Left ventricle myocardium superior (tissue), 1 donor: ENCODE measurements at places on chromosomes 6 and 20. TPM values are rescaled to one million over a fixed set of nuclear protein-coding genes. Genes with fewer than 3 reads are reported as not detected.

- no peak for DNase-seq
Observed at GRCh38 chr6:72175916-72176315, 289.6 kb downstream of the RIMS1 start.

DNA sequence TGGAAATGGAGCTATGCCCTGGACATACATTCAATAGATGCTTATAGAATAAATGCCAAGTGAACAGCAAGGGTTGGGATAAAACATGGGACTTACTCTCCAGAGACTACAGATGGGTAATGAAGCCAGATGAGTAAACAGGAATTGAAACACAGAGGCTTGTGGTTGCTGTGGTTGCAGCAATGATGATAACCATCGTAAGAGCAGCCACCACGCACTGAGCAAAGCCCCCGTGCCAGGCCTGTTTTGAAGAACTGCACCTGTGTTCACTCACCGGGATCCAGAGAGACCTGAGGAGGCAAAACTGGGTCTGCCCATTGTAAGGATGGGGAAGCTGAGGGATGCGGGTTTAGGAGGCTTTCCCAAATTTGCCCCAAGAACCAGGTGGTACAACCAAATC is 431.1 kb upstream of the CDH4 start:
- no peak for DNase-seq

The HSPA1A gene
- 341 TPM for total RNA-seq

DNA sequence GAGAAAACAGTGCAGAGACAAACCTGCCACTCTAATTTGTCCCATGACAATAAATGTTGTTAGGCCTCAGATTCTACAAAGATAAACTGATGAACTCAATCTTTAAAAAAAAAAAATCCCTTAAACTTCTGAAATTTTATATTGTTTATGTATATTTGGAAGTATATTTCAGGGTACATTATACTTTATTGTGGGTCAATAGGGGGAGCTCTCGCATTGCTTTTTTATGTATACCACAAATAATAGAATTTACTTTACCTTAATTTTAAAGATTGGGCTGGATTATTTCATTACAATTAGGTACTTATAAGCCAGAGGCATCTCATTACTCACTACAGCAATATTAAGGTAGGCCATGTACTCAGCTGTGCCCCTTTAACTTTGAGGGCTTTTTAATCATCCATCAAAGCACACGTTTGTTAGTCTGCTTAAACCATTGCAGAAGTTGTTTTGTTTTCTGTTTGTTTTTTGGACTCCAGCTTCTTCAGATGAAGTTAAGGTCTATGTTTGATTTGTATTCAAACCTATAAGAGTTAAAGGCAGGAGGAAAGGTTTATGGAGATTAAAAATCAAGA is 56.3 kb upstream of the EYA4 start:
- no peak for DNase-seq

GRCh38 chr6:92545861-92546260 is 873.5 kb downstream of the EPHA7 start:
- DNase-seq, result no peak

- no peak for DNase-seq
Observed at GRCh38 chr20:60869087-60869486, 383.0 kb upstream of the CDH4 start.

GRCh38 chr6:100105138-100105537 is 111.1 kb upstream of the MCHR2 start:
- DNase-seq, result no peak

GRCh38 chr20:10465135-10465534 is 30.0 kb downstream of the SLX4IP start:
- DNase-seq, result no peak
